ENCODE measurements at places on chromosomes 2 and 18.
A peak's percentile ranks its signal among the peaks of the same experiment; 100 is the strongest.

DNA sequence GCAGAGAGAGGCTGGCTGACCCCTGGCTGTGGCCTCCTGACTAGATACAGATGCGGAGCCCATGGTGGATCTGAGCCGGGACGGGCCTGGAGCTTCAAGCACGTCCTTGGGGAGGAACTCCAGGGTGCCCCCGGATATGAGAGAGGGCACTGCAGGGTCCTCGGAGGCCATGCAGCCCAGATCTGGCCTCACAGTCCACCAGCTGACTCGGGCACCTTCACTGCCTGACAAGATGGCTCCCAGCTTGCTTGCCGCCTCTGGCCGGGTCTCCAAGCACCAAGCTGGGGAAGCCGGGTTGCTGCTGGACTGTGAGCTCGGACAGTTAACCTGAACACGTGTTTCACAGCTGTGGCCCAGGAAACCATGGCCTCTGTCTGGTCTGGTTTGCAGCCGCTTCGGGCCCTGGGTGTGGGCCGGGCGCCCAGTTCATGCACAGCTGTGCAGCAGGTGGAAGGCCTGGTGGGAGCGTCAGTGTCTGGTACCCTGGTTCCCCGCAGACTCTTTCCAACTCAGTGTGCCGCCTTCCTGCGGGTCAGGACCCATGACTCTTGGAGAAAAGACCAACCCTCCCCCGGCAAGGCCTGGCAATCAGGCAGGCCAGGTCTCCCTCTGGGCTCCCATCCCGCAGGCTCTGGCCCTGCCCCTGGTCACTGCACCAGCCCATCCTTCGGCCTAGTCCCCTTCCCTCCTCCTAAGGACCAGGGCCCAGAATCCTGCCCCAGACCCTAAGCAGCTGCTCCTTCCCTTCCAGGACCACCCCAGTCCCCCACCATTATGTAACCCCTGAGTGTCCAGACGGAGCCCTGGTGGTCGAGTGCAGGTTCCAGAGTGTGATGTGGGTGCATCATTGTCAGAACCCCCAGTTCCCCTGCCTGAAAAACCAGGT, 74.6 kb upstream of the OTOS start:
- ATAC-seq = no peak

DNA sequence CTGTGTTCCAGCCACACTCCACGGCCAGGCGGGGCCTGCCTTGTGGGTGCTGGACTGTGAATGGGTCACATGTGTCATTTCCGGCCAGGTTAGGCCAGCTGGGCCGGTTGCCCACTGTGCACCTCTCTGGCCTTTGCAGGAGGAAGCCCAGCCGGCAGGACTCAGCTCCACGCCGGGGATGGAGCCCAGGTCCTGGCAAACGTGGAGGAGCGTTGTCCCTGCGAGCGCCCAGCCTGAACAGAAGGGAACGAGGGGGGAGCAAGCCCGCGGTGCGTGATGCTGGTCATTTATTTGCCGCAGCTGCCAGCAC, 152.9 kb downstream of the PXDN start:
- no peak for ATAC-seq

DNA sequence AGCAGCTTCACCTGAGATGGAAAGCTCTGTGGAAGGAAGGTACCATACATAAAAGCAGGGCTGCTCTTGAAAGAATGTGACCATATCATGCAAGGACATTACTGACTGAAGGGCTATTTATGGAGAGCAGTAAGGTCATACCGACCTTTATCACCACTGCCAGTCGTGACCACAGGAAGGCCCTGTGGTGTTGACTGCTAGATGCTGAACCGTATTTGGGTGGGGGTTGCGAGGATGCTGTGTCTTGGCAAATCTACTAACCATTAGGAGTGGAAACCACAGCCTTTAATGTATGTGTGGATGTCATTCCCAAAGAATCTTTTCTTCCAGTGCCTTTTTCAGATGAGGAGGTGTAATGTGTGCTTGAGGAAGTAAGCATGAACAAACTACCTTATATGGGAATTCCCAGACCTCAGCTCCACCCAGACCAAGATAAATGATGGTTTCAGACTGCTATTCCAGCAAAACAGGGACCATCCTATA, 60.8 kb downstream of the LIMS1 start:
- peak; percentile 44 for ATAC-seq

- no peak for ATAC-seq
Observed at GRCh38 chr2:178331474-178332432, 119.2 kb downstream of the PRKRA start.

DNA sequence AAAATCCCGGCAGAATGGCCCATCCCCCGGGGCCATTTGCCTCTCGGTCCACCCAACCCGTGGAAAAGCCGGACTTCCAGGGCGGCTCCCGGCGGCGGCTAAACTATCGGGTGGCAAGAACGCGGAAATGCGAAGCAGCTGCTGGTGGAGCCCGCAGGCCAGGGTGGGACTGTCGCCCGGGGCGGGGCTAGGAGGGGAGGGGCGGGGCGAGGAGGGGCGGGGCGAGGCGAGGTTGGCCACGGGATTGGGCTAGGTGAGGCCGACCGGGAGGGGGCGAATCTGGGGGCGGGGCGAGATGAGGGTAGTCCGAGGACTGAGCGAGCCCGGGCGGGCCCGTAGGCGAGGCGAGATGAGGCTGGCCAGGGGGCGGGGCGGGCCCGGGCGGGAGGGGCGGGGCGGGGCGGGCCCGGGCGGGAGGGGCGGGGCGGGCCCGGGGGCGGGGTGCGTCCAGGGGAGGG, 315 bp upstream of the SLC66A3 start:
- peak; percentile 92 for ATAC-seq

GRCh38 chr18:40066368-40066767, 1888.7 kb upstream of the PIK3C3 start:
- no peak for ATAC-seq

DNA sequence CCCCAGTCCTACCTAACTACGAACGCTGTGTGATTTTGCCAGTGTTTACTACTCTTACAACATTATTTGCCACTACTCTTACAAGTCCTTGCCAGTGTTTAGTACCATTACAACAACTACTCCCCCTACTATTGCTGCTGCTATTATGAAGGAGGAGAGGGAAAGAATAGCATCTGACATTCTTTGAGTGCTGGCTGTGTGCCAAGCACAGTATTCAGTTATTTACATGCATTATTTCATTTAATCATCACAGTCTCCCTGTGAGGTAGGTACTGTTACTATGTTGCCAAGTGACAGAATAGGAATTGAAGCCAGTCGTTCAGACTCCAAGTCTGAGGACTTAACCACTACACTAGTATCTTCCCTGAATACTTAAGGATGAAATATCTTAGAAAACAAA, 185.9 kb upstream of the FOSL2 start:
- ATAC-seq = peak; percentile 31

DNA sequence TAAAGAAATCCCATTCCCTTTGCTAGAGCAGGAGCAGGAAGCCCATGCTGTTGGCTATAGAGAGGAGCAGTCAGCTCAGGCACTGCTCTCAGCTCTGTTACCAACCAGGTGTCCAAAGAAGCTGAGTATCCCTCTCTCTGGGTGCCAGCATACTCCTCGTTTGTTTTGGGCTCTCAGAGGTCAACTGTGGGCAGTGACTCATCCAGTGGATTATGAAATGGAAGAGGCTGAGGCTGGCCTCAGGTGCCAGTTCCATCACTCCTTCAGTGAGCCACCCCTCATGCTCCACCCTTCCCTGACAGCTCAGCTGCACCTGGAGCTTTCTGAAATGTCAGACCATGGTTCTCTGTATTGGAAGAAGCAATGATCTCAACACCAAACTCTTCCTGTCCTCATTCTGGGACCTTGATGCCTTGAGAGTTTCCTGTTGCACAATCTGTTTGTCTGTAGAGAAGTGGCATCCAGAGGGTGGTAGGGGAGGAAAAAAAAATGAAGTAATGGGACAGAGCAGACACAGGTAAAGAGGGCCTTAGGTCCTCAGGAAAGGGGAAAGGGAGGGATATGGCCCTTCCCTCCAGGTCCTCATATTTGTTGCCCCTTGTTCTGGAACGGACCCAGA, 31.2 kb upstream of the EN1 start:
- ATAC-seq = no peak

Data from motor neuron (in vitro differentiated cells).